ENCODE measurements at places on chromosomes 1 and 21.

- no peak for DNase-seq
Measured at GRCh38 chr1:225737161-225737560, 40.5 kb upstream of the SRP9 start.

- DNase-seq: no peak
Measured at GRCh38 chr1:203296460-203297073, 8.8 kb upstream of the BTG2 start.

GRCh38 chr21:24649691-24650090 lies 957.6 kb downstream of the MRPL39 start:
- no peak for DNase-seq

- no peak for DNase-seq
Measured at GRCh38 chr1:196306421-196306820, 301.8 kb downstream of the KCNT2 start.

- DNase-seq: no peak
Measured at GRCh38 chr1:81452693-81453366, 347.9 kb upstream of the ADGRL2 start.

- no peak for DNase-seq
Measured at GRCh38 chr1:24226749-24227148, 39.7 kb upstream of the IFNLR1 start.

DNA sequence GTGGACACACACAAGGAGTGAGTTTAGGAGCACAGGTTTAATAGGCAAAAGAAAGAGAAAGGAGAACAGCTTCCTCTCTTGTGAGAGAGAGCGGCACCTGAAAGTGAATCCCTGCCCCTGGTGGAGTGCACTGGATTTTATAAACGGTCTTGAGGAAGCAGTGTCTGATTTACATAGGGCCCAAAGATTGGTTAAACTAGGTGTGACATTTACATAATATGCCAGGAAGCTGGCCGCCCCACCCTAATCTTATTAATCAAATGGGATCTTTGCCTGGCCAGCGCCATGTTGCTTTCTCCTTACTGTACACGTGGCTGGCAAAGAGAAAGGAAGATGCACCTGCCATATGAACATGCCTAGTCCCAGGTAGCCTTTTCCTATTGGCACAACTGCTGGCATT lies 38.7 kb downstream of the CFH start:
- DNase-seq: peak; percentile 5

- DNase-seq: no peak
Measured at GRCh38 chr21:43708745-43709381, 10.1 kb upstream of the PDXK start.

DNA sequence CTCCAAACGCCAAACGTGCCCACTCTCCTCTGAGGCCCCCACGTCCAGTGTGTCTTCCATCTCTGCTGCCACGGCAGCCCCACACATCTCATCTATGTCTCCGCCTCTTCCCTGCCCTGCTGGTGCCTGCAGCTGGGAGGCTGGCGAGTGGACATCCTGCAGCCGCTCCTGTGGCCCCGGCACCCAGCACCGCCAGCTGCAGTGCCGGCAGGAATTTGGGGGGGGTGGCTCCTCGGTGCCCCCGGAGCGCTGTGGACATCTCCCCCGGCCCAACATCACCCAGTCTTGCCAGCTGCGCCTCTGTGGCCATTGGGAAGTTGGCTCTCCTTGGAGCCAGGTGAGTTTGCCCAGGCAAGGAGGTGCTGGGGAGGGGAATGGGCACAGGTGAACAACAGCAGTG lies 8.6 kb downstream of the ADAMTSL4 start:
- no peak for DNase-seq

- DNase-seq: no peak
Measured at GRCh38 chr1:44881011-44881632, 38.1 kb upstream of the PTCH2 start.

GRCh38 chr1:230658691-230659090 lies 16.4 kb downstream of the COG2 start:
- no peak for DNase-seq

- DNase-seq: no peak
Measured at GRCh38 chr1:74530892-74531291, 18.5 kb upstream of the LRRC53 start.

GRCh38 chr1:197302775-197303174 lies 34.7 kb downstream of the CRB1 start:
- DNase-seq: peak; percentile 55

GRCh38 chr1:220983877-220984635 lies 104.8 kb downstream of the HLX start:
- no peak for DNase-seq

DNA sequence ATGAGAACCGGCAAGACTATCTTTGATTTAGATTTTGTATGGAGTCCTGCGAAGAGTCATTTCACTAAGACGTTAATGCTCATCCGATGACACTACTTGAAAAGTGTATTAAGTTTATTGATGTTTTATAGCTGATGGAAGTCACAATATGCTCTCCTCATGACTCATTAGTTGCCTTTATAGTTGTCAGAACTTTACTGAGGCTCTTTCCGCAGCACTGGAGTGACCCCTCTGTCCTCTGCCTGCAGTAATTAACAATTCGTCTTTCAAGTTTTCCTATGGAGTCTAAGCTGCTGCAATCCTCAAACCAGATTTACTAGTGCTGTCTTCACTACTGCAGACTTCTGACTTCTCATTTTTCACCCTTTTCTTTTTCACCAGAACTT lies 853 bp downstream of the USP16 start:
- no peak for DNase-seq

- peak; percentile 57 for DNase-seq
Measured at GRCh38 chr1:229258031-229258756, 12.7 kb upstream of the RAB4A start.

DNA sequence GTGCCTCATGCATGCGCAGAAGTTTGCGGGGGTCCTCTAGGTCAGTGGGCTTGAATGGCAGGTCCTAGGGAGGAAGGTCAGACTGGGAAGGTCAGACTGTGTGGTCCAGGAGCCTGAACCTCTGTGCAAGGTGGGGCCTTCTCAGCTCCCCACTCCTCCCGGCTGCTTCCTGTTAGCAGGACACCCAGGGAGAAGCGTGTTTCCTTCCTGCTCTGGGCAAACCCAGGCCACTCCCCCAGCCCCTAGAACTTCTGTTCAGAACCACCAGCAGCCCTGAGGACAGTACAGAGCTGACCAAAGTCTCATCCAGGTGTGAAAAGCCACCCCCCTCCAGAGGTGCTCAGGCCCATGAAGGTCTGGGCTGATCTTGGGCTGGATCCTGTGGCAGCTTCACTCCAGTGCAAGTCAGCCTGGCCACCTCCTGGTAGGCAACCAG lies 29.9 kb downstream of the NAV1 start:
- DNase-seq: no peak

- DNase-seq: no peak
Measured at GRCh38 chr21:16095005-16095404, 365.2 kb downstream of the USP25 start.

DNA sequence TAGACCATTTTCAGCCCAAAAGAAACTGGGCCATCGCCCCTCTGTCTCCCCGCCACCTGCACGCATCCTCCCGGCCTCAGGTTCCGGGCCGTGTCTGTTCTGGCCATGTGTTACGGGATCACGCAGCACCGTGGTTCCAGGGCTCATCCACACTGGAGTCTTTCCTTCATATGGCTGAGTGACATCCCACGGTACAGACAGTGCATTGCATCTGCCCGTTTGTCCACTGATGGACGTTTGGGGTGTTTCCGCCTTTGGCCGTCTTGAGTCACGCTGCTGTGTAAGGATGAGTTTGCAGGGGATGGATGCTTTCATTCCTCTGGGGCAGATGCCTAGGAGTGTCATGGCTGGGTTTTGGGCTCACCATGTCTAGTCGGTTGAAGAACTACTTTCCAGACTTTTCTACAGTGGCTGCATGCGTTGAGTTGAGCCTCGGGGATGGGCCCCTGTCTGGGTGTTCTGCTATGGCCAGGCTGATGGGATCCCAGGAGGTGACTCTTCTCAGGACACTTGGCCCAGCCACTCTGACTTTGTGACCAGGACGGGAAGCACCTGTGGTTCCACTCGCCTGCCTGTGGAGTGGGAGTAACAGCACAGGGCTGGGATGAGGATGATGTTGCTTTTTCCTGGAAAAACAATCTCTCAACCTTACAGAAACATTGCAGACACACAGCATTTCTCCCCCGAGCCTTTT lies 16.8 kb downstream of the RRP1 start:
- DNase-seq: no peak

DNA sequence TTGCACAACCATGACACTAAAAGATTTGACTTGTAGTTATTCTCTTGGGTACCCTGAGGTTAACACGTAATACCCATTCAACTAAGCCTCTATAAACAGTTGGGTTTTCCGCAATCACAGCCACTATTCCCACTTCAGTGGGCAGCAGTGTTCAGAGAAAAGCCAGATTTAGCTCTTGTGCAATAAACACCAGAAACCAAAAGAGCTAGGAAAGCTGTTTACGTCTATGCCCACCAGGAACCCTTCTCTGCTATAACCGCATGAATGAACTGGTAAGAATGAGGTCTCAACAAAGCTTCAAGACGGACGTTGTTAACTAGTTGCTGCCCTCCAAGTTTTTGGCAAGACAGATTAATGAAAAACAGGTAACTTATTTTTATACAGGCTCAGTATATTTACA lies 101.3 kb downstream of the SLC45A1 start:
- peak; percentile 16 for DNase-seq

GRCh38 chr1:29986986-29987385 lies 736.4 kb downstream of the MATN1 start:
- DNase-seq: no peak

Measured in Caki2 (cell line).